ENCODE measurements at places on chromosomes 12 and 14.

DNA sequence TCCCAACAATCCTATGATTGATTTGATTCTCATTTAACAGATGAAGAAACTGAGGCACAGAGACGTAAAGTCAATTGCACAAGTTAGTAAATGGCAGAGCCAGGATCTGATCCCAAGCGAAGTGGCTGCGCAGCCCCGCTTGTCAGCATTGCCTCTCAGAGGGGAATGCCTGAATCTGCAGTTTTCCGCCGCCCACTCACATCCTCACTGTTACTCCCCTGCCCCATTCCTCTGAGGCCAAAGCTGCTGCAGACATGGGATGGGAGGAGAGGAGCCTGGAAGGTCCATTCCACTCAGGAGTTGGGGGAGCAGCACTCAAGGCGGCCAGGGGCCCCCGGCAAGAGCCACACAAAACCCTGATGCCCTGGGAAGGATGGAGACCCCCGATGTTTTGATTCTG, 1.0 kb downstream of the NRIP2 start:
- DNase-seq: no peak

GRCh38 chr12:124774462-124775167, 89.0 kb downstream of the SCARB1 start:
- peak; percentile 65 for DNase-seq

GRCh38 chr12:109261087-109261486, 48.0 kb downstream of the FOXN4 start:
- no peak for DNase-seq

GRCh38 chr14:31877255-31877798, 199.8 kb upstream of the ARHGAP5 start:
- no peak for DNase-seq

- no peak for DNase-seq
Observed at GRCh38 chr14:101873076-101873825, 91.1 kb upstream of the DYNC1H1 start.

DNA sequence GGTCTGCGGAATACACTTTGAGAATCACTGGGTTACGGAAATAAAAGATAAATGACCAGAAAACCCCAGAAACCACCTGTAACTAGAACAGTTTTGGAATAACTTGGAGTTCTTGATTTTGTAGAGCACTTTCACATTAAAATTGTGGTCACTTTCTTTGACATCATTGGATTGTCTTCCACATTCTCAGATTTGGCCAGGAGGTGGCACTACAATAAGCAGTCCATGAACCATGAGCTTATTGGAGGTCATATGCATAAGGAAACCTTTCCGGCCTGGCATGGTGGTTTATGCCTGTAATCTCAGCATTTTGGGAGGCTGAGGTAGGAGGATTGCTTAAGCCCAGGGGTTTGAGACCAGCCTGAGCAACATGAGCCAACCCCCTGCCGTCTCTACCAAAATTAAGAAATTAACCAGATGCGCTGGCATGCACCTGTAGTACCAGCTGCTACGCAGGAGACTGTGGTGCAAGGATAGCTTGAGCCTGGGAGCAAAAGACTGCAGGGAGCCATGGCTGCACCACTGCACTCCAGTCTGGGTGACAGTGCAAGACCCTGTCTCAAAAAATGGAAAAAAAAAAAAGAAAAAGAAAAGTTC, 107.7 kb upstream of the CAND1 start:
- DNase-seq: peak; percentile 18

- DNase-seq: no peak
Observed at GRCh38 chr12:29176941-29177340, 27.9 kb downstream of the FAR2 start.

DNA sequence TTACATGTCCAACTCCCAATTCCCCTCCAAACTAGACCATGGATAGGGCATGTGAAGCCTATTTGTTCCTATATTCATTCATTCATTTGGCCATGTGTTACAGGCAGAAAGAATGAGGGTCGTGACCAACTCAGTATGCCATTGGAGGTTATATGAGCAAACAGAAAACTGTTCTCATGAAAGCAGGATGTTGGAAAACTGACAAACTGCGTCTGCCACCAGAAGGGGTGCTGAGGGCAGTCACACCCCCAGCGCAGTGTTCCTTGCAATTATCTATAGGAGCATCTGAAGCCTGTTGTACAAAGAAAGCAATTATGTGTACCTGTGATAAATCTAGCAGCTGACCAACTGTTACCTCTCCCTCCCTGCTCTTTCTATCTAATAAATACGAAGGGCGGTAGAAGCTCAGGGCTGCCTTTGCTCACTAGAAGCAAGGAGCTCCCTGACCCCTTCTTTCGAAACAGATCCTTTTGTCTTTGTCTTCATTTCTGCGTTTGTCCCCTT, 21.1 kb downstream of the ENTPD5 start:
- DNase-seq: no peak

- no peak for DNase-seq
Observed at GRCh38 chr14:61391119-61391518, 69.7 kb downstream of the PRKCH start.

- DNase-seq: no peak
Observed at GRCh38 chr12:53483979-53484377, 15.3 kb downstream of the MAP3K12 start.

DNA sequence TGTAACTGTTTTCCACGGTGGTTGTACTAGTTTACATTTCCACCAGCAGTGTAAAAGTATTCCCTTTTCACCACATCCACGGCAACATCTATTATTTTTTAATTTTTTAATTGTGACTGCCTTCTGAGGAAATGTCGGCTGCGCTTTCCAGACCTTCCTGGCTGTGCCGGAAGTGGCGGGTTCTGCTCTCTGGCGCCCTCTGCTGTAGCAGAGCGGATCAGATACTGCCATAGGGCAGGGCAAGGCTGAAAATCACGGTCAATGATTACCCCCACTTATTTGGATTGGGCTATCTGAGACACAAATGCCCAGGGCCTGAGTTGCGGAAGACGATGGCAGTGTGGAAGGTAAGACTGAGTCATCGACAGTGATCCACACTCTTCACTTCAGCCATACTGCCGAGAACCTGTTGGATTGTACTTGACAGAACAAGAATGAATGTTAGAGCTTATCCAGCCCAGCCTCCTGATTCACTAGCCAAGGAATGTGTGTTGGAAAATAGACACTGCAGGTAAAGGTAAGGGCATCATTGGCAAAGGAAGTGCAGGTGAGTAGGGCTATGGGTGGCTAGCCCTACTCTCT, 124.2 kb downstream of the NTF3 start:
- no peak for DNase-seq

DNA sequence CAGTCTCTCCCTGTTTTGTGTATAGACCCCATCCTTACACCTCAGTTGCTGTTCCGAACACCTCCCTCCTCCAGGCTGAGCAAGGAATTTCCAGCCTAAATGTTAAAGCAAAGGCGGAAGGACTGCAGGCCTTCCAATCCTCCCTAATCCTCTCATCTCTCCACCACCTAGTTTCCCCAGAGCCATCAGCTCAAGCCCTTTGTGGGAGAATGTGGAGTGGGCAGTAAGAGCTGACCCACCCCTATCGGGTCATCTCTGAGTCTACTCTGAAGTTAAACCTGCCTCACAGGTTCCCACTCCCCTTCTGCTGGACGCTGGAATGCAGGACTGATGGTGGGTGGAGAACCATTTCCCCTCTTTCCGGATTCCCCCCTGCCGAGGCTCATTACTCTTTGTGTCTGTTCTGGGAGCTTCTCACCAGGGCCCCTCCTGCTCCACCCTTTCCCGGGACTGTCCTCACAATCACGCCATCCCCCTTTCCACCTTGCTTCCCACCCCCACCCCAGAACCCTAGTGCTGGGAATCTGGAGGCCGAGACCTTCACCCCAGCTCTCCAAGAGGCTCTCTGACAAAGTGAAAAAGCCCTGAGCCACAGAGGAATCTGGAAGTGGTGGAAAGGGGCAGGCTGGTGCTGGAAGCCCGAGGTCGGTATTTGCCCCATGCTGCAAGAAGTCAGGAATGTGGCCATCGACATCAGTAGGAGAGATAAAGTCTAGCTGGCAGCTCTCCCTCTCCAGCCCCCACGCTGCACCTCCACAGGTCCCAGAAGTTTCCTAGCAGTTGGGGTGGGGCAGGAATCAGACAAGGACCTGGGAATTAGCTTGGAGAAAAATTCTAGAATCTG, 3.3 kb upstream of the KRT18 start:
- no peak for DNase-seq

DNA sequence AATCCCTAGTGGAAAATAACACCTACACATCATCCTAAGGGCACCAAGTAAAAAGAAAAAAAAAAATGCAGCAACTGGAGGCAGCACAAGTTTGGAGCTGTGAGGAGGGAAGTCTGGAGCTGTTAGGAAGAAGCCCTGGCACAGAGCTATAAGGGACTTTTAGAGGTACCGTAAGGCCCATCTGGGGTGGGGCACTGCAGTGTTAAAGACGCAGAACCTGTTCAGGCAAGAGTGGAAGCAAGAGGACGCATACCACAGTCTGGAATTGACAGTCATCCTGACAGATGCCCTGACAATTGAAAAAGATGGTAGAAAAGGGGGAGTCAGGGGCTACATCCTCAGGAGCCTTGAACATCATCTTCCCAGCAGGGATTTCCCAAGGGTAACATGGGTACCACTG, 195.9 kb upstream of the PLEKHG7 start:
- DNase-seq: no peak

Data from stimulated activated CD4-positive, alpha-beta T cell treated with anti-CD3 and anti-CD28 coated beads, Interleukin-4, amount 100 ng/mL, for 1 hour (primary cell).